NCI-H1930 (cell line): ENCODE measurements at places on chromosomes 4 and X.

DNA sequence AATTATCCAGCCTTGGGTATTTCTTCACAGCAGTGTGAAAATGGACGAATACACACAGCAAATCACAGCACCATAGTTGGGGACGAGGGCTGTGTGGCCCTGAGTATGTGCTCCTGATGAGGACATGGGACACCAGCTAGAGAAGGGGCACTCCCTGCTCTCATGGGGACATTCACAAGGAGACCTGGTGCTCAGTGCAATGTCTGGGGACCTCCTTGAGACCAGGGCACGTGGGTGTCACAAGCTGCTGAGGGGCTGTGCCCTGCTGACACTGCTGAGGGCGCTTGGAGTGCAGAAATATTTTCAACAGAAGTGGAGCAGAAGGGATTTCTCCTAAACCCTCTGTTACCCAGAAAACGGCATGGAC is 65.4 kb downstream of the TRMT44 start:
- no peak for DNase-seq

GRCh38 chr4:3529363-3529762 is 2.9 kb downstream of the LRPAP1 start:
- no peak for DNase-seq

GRCh38 chr4:7719354-7720174 is 220.1 kb downstream of the AFAP1 start:
- peak; percentile 68 for DNase-seq

GRCh38 chr4:183659872-183660242 is 764 bp downstream of the TRAPPC11 start:
- no peak for DNase-seq

DNA sequence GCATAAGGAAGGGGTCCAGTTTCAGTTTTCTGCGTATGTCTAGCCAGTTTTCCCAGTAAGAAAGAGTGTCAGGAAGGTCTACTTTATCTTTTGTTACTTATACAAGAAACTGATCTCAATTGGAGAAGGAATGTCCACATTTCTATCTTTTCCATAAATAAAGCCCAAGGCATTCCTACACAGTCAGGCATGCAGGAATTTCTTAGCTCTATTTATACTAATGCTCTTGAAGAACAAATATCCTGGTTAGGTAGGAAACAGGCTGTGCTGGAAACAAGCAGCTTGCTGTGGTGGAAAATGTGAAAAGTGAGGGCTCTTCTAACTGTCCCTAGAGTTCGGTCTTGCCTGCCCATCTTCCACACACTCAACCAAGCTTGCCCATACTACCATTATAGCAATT is 37.9 kb upstream of the PITX2 start:
- DNase-seq, result no peak

- no peak for DNase-seq
Measured at GRCh38 chrX:2397229-2398063, 103.3 kb downstream of the DHRSX start.

GRCh38 chrX:131711478-131711867 is 167.6 kb downstream of the OR13H1 start:
- DNase-seq, result no peak
